ENCODE measurements at places on chromosomes 11 and 22.

DNA sequence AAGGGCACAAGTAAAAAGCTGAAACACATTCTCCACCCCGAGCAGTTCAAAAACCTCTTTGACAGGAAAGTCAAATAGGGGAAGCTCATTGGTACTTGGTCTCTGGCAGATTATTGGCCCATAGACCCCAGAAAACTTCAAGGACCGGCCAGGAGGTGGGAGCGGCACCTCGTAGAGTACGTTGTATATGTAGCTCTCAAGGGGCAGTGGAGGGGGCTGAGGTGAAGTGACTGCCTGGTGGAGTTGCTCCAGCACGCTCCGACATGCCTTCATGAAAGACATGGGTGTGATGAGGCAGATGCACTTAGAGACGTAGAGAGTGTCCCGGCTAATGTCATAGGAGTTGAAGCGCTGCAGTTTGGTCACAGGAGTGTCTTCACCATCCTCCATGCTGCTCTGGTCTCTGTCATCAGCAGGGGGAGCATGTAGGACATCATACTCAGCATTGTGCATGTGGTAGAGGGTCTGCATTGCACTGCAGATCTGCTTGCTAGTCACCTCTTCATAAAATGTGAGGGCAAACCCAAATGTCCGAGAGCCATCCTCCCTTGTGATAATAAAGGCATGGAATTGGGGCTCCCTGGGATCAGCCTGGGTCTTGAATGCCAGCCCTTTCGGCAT lies 61.3 kb downstream of the DENND5A start:
- no peak for DNase-seq

- no peak for DNase-seq
These were observed 70.8 kb downstream of the CDKN1C start for GRCh38 chr11:2814751-2815150.

- no peak for DNase-seq
These were observed 17.0 kb downstream of the SLC22A12 start for GRCh38 chr11:64608046-64608445.

- DNase-seq, result no peak
These were observed 47.9 kb downstream of the CLDN25 start for GRCh38 chr11:113827477-113827876.

DNA sequence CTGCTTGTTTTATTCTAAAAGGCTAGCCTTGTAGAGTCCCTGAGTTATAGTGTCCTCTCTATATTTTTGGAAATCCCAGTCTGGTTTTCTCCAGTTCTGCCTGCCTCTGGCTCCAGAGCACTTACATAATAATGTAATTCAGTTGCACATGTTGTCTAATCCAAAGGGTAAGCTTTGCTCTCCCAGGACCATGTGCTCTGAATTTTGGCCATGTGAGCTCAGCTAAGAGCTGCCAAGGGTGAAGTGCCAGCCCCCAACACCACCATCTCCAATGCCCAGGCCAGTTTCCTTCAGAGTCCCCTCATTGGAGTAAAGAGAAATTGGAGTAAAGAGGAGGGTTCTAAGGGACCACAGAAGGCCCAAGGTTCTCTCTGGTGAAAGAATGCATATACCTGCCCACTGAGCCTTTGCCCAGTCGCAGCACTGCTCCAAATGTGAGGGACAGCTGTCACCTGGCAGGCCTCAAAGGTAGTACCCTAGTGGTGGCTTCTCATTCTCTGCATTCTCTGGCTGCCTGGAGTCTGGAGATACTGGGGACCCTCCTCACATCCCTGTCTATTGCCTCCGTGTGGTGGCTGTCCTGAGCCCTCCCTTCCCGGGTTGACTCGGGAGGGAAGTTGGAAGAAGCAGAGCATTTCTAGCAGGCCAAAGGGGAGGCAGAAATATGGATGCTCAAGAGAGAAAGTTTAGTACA lies 4.9 kb downstream of the CRY2 start:
- no peak for DNase-seq

DNA sequence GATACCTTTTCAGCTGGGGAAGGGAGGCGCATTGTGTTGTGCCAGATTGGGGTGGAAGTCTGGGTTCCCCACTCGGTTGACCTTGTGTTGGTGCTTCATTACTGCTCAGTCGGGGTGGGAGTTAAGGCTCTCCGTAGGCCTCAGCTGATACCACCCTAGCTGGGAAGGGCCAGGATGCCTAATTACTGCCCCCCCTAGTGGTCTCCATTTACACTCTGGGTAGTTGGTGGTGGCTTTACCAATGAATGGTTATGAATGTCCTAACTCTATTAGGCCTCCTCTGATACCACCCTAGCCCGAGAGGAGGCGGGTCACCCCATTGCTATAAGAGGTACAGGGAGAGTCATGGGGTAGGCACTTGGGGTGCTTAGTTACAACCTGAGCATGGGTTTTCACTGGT lies 27.5 kb upstream of the HIKESHI start:
- no peak for DNase-seq

DNA sequence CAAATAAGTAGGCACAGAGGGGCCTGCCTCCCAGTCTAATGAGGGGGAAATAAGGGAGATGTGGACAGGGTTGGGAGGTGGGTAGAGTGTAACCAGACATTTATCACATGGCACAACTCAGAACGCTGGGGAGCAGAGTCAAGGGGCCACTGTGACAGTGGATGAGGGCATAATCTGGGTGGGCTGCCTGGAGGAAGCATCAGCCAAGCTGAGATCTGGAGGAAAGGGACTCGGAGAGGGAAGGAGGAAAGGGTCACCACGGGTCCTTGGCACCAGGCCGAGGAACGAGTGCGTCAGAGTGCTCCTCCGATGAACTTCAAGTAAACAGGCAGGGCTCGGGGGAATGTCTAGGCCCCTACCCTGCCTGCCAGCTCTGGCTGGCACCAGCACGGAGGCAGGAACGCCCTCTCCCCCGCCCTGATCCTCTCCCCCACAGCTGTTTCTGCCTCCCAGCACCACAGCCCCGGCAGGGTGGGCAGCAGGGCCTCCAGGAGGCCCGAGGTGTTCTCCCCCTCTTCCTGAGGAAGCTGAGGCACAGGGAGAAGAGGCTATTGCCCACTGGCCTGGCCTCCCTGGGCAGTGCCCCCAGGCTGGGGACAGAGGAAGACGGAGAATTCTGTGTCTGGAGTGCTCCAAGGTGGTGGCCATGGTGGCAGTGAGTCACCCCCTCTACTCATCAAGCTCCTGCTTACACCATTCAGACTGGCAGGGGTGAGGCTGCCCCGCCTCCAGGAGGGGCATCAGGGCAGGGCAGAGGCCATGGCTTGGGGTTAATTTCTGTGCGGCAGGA lies 4.2 kb downstream of the ALDH3B1 start:
- no peak for DNase-seq

DNA sequence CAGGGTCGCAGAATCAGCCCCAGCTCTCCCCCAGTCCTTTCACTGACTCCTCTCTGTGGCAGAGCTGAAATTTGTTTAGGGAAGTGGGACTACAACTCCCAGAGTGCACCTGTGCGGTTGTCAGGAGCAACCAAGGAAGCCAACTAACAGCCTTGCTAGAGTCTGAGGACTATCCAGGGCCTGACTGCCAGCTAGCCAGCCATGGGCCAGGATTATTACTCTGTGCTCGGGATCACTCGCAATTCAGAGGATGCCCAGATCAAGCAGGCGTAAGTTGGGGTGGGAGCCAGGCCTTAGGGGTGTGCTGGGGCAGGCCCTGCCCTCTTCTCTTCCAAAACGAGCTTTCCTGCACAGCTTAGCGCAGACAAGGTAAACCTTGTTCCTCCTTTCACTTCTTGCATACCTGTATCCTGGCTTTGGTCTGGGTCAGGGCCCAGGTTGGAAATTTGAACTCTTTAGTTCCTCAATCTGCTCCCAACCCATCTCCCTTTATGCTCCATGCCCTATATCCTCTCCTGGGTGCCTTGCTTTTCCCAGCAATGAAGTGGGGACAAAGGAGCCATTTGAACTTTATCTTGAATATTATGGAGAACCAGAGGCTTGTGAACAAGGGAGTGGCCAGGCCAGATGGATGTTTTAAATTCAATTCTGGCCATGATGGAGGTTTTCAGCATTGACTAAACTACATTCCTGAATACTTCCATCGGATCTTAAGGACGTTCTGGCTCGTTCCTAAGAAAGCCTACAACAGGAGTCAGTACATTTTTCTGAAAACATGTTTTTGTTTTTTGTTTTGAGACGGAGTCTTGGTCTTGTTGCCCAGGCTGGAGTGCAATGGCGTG lies at the start of gene DNAJB13:
Gene DNAJB13, plus strand, starts transcription at position 158 of the 842 bp plus-strand sequence. Its CDS starts 44 bp downstream, at position 202.
- no peak for DNase-seq

DNA sequence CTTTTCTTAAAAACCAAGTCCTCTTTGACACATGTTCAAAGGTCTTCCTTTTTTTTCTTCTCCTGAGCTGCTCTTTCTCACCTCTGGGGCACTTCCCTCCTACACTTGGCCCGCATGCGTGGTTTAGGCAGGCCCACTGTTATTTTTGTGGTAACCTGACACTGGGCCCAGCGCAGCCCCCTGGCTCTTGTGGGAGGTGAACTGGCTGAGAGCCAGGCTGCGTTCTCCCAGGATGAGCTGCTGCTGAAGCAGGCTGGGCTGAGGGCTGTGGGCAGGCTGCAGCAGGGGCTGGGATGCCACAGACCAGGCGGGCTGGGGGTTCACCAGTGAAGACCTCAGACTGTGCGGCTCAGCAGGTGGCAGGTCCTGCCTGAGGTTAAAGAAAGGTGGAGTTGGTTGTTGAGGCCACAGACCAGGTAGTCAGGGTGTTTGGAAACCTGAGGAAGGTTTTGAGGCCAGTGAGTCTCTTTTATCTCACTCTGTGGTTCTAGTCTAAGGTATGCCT lies 72.4 kb downstream of the TEAD1 start:
- peak; percentile 86 for DNase-seq

GRCh38 chr22:45964372-45964771 lies 12.6 kb downstream of the WNT7B start:
- DNase-seq, result no peak

GRCh38 chr11:73804712-73805111 lies 17.0 kb downstream of the MRPL48 start:
- no peak for DNase-seq

DNA sequence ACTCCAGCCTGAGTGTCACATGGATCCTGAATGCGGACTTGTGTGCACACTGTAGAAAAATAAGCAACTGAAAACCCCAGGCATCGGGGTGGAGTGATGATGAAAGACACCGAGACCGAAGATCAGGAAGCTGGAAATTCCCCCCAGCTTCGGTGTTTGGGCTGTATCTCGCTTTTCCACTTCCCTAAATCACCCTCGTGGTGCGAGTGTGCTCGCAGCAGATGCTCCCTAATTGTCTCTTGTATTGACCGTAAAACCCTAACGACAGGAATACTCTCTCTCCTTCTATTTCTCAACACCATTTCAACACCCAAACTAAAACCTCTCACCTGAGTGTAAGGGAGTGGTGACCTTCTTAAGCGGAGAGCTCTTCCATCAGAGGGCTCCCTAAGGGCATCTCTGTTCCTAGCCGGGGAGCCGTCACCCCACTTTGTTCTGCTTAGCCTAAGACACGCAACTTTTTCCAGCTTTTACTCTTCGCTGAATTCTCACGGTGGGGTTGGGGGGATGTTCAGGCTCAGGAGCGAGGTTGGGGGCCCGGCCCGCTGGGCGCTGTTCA lies 635 bp upstream of the GRK3 start:
- DNase-seq, result no peak

DNA sequence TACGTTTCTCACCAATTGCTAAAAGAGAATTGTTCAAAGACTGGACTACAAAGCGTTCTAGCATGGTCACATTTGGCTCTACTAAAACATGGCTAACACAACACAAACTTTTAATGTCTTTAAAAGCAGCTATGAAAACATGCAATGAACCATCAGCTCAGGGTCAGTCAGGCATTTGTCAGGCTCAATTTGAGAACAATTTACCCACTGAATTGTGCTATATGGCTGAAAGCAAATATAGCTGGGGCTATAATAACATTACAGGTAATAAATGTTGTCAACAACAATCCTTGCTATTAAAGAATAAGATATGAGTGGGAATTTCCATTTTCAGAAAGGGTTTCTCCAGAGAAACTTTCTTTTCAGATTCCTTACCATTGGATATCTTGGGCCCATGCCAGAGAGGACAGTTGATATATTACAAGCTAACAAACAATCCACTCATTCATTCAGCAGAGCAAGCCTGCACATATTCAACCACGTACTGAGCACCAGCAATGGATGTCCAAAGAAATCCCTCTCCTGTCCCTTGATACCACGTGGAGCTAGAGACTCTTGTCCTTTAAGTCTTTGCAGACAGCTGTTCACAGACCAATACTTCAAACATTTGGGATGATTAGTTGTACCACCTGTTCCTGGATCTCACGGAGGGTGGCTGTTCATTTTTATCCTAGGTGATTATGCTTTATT lies 82.5 kb upstream of the DDI1 start:
- peak; percentile 24 for DNase-seq

DNA sequence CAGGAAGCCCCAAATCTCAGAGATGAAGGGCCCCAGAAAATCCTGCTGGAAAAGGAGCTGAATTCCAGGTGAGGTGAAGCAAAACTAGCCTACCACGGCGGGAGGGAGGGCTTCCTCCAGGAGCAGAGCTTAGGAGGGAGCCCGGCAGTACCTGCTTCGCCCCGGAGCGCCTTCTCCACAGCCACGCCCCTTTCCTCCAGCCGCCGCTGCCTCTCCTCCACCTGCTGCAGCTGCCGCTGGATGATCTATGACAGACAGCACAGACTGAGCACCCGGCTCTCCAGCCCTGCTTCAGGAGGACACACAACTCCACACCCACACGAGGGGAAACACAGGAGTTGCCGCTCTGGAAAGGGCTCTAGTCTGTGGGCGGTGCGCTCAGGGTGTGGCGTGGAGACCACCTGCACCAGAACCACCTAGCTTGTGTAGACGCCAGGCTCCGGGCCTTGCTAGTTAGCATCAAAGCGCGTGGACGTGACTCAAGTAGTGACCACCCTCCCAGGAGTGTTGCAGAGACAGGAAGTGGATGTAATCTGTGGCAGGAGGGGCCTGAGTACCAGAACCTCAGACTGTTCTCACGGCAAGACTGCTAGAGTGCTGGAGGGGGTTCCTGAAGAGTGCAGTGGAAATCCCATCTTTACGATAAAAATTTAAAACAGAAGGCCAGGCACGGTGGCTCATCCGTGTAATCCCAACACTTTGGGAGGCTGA lies 34.6 kb upstream of the BID start:
- DNase-seq, result no peak

GRCh38 chr11:86553265-86553664 lies 119.2 kb downstream of the ME3 start:
- no peak for DNase-seq

GRCh38 chr11:69161117-69161407 lies 5.3 kb downstream of the SMIM38 start:
- no peak for DNase-seq

GRCh38 chr11:10114593-10115404 lies 179.2 kb downstream of the SBF2 start:
- DNase-seq, result no peak

Data from NCI-H446 treated with DMSO at 0.1 percent for 48 hours (cell line).